ENCODE measurements at places on chromosomes 2 and 18. TPM values are rescaled to one million over a fixed set of nuclear protein-coding genes. Genes with fewer than 3 reads are reported as not detected.

The NOSTRIN gene
- polyA plus RNA-seq: not detected

The INHA gene
- 0.12 TPM for polyA plus RNA-seq

- DNase-seq: no peak
These were observed 73.1 kb upstream of the RBMS1 start for GRCh38 chr2:160566717-160567116.

DNA sequence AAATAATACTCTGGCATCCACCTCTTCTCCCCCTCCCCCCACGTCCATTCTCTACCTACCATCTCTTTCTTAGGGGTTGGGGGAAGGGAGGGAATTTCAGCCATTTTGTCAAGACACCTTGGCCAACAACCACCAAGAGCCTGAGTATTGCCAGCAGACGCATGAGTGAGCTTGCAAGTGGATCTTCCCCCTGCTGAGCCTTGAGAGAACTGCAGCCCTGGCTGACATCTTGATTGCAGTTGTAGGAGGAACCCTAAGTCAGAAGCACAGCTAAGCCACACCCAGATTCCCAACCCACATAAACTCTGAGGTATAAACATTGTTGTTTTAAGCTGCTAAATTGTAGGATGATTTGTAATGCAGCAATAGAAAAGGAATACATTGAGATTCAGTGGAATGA lies 165.6 kb downstream of the TMEFF2 start:
- DNase-seq: no peak

- DNase-seq: no peak
These were observed 29.8 kb downstream of the TMEM87B start for GRCh38 chr2:112084689-112085374.

GRCh38 chr2:169038338-169038757 lies 7.2 kb upstream of the ABCB11 start:
- no peak for DNase-seq

DNA sequence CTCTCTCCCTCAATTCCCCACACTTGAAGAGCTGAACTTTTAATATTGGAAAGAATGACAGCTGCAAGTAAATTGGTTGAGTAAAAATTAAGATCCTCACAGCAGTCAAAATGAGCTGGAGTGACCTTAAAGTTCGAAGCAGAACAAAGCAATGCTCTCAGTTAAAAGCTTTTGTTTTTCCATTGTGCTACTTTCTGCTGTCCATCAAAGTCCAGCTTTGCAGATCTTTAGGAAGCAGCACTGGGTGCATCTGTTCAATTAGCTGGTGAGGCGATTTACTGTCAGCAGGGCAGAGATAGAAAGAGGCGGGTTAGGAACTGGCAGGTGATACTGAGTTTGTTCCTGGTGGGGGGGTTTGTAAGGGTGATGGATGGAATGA lies 834.8 kb downstream of the CPS1 start:
- no peak for DNase-seq

DNA sequence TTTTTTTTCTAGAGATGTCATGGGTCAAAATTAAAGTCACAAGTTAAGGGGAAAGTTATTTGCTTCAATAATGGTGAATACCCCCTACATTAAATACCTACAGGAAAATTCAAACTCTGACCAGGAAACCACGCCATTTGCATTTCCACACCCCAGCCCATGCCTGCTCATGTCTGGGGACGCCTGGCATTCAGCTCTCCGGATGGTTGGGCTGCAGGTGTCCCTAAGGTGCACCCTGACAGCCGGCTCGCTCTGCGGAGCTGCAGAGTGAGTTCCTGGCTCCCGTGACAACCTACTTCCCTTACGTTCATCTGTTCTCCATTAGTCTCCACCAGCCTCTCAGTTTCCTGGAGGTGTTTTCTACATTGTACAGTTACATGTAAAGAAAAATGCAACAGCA lies 122.7 kb upstream of the RIOK3 start:
- no peak for DNase-seq

DNA sequence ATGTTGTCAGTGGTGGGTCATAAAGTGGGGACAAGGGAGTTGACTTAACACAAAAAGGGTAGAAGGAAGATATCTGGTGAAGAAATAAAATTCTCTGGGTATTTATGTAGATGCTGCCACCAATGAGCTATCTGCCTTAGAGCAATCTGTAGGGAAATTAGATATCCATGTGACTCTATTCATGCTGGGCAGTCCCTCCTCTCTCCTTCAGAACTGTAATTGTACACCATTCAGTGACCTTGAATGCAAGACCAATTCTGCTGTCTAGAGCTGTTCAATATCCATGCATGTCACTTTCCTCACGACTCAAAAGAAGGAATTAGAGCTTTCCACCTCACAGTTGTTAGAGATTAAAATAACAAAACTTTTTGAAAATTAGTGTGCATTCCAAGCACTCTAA lies 28.6 kb upstream of the TDRD15 start:
- no peak for DNase-seq

Data from AG04450 (cell line).